ENCODE measurements at places on chromosomes 13 and 19. TPM values are rescaled to one million over a fixed set of nuclear protein-coding genes. Genes with fewer than 3 reads are reported as not detected.
A peak's percentile ranks its signal among the peaks of the same experiment; 100 is the strongest.

NECTIN2 gene
- total RNA-seq: not detected

SIGLEC10 gene
- total RNA-seq: 0.98 TPM

PTGER1 gene
- 0.27 TPM for total RNA-seq

XRCC1 gene
- total RNA-seq: 41.2 TPM

CILP2 gene
- not detected for total RNA-seq

ATP4B gene
- not detected for total RNA-seq

LYPD3 gene
- total RNA-seq: 0.84 TPM

- no peak for DNase-seq
These were observed 151.3 kb downstream of the CYSLTR2 start for GRCh38 chr13:48804821-48805601.

DNA sequence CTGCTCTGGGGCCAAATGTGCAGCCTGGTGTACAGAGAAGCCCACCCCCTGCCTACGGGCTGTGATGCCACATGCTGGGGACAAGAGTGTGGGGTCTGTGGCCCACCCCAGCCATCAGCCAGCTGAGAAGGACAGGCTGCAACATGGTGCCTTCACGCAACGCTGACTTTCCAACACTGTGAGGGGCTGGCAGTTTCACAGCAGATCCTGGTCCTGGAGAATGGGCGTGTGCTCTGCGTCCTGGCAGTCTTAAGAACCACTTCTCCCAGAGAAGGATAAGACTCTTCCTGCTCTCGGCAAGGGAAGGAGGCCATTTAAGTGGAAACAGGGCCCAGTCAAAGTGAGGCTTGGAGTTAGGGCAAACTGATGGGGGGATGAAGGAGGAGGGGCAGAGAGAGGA, 4.6 kb downstream of the LRRC4B start:
- no peak for DNase-seq

DNA sequence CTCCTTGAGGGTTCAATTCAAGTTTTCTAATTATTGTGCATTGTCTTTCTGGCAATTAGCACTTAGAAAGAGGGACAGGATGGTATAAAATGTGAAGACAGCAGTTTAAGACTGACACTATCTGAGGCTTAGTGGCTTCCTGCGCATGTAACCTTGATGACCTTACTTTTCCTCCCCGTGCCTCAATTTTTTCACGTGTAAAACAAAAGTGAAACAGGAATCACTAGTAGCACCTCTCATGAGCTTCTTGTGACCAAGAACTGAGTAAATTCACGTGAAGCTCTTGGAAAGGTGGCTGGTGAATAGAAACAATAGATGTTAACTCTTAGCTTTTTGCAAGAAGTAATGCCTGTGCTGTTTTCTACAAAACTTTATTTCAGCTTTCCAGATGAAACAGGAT, 233.9 kb downstream of the LMO7 start:
- peak; percentile 45 for DNase-seq

DNA sequence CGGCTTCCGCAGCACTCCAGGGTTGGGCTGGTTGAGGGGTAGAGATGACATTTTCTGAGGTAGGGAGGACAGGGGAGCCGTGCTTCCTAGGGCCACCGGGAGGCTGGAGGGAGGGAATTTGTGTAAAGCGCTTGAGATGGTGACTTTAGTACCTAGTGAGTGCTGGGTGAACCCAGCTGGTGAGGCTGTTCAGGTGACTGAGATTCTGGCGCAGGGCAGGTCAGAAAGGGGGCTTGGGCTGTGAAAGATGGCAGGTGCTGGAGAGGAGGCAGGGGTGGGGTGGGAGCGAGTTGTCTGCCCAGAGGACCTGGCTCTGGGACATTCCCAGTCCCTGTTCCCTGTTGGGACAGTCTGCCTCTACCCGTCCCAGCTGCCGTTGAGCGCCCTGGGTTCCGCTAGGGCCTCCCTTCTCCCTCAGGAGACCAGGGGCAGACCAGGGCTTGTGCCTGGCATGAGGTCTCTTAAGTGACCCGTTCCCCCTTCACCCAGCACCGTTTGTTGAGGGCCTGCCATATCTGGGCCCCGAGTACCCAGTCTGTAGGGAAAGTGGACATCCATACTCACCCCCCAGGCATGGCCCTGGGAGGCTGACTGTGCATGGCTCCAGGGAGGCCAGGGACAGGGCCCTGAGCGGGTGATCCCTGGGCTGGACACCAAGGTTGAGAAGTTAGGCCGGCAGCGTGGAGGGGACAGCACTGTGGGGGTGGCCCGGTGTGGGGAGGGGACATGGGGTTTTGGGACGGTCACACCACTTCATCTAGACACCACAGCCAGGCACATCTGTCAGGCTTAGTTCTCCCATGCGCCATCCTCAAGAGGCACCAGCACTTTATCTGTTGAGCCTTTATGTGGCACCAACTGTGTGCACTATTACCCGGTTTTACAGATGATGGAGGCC, 5.0 kb downstream of the PTOV1 start:
- no peak for DNase-seq

DNA sequence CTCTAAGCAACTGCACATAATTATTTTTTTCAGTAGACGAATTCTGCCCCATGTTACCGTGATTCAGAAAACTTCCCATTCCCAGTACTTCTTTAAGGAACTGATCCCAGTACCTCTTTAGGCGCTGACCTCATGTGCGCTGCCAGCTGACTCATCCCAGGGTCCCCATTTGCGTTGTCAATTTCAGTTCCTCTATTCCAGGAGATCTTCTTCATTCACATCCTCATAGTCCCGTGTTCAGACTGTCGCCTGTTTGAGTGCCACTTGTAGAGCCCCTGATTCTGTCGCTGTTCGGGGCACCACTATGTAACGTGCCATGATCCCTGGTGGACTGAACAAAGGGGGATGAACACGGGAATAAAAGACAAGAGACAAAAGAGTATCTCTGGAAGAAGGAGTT, 16.4 kb downstream of the FPR3 start:
- DNase-seq: no peak

DNA sequence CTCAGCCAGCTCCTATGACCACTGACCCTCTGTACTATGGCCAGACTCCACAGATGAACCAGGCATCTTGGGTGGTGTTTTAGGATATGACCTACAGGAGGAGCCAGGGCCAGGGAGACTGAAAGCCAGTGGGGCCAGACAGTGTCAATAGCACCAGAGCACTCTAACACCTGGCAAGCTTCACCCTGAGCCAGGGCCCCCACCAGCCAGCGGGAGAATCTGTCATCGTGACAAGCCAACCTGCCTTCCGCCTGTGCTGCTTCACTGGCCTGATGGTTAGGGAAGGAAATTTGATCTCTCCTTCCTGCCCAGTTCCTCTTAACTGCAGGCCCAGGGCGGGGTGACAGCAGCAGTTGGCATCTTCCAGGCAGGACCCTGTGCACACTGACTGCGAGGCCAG, 222.4 kb downstream of the UQCRFS1 start:
- DNase-seq: no peak

DNA sequence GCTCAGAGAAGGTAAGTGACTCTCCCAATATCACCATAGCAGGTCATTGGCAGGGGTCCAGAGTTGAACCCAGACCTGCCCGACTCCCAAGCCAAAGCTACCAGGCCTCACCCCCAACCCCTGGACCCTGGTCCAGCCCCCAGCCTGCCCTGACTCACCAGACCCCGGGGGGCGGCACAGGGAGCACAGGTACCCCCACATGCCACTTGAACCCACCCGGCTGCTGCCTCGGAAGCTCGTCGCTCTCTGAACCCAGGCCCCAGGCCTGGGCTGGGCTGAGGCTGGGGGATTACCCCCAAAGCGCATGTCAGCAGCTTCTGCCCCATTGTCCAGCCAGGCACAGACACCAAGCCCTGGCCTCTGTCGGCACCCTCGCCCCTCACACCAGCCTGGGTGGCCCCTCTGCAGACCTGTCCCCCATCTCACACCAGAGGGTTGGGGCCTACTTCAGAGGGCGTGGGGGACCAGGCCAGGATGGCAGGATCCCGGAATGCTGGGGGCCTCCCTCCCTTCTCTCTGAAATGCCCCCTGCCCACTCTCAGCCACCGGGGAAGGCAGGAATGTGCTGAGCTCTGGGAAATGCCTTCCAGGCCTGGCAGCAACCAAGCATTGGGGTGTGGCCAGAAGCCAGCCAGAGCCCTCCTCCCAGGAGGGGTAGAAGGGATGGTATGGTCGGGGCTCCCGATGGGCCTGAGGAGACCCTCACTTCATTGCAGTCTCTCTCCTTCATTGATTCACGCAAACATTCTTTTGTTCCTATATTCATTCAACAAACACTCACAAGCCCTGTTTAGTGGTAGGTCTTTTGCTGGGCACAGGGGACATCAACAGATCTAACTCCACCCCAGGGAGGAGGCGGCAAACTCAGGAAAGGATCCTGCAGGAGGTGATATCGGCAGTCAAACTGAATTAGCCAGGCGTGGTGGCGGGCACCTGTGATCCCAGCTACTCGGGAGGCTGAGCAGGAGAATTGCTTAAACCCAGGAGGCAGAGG, 1.7 kb upstream of the PRX start:
- no peak for DNase-seq

DNA sequence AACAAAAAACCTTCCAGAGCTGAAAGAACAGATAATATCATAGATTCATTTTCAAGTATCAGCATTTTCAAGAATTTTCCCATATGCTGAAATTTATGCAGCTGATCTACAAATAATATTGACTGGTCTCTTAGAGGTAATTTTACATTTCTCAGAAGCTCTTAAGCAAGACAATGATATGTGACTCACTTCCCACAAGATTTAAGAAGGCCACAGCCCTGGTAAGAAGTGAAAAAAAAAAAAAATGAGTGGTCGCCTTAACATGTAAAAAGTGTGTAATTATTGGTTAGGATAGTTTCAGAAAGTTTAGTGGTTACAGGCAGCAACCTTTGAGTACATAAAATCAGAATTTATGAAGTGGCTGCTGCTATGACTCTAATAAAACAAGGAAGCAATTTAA, 54.5 kb downstream of the NUFIP1 start:
- no peak for DNase-seq

- DNase-seq: no peak
These were observed 12.4 kb upstream of the ZNF77 start for GRCh38 chr19:2957160-2957559.

DNA sequence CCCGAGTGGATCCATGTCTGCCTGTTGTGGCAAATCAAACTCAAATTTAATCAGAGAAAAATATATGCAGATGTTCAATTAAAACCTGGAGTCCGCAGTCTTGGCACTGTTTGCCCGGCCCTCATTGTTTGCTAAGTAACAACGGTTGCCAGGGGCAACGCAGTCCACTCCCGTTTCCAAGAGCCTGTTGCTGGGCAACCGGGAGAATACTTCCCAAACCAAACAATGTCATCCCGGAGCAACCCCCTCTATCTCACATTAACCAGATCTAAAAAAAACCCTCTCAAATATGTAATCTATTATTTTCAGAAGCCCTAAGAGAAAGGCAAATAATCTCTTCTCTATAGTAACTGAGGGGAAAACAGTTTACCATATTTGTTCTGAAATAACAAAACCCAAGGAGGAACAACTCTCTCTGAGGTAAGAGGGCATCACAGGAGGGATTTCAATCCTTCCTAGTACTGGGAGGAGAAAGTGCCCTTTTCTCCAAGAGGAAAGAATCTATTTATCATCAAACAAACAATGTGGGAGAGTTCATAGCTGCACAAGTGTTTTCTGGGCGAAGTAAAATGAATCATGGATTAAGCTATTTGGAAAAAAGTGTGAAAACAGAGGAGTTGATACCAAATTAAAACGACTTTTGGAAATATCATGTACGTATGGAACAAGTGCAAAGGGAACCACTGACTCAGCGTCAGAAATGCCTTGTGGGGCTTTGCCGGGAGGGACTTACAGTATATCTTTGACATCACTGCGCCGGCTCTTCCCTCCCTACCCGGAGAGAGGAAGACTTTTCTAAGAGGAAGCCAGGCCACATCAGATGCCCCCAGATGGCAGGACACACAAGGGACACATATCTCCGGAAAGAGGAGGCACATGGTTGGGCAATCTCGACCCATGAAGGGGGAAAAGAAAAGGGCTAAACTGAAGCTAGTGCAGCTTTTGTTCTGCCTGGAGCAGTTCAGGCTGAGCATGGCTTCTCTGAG, 43.3 kb downstream of the RFX2 start:
- DNase-seq: no peak

GRCh38 chr19:17441241-17442021, 7.0 kb downstream of the TMEM221 start:
- DNase-seq: no peak

GRCh38 chr13:89136678-89137077, 1465.5 kb downstream of the SLITRK5 start:
- DNase-seq: no peak

- DNase-seq: no peak
These were observed 20.9 kb downstream of the LIG4 start for GRCh38 chr13:108194435-108194936.

- no peak for DNase-seq
These were observed 31.4 kb downstream of the CCDC122 start for GRCh38 chr13:43848001-43848649.

- peak; percentile 40 for DNase-seq
These were observed 4.3 kb downstream of the DMKN start for GRCh38 chr19:35509018-35509652.

DNA sequence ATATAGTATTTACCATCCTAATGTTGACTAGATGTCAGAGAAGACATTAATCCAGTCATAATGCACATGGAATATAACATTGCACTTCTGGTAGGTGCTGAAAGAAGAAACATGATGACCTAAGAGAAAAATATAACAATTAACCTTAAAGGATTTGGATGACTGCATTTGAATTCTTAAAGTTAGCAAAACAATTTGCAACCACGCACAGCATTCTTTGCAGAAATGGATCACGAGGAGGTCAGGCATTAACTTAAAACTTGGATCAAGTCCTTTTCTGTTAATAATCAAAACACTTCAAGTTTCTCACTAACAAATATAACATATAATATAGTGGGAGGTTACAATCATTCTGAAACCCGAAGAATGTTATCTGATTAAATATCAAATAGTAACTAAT, 525.0 kb upstream of the SLITRK6 start:
- no peak for DNase-seq

DNA sequence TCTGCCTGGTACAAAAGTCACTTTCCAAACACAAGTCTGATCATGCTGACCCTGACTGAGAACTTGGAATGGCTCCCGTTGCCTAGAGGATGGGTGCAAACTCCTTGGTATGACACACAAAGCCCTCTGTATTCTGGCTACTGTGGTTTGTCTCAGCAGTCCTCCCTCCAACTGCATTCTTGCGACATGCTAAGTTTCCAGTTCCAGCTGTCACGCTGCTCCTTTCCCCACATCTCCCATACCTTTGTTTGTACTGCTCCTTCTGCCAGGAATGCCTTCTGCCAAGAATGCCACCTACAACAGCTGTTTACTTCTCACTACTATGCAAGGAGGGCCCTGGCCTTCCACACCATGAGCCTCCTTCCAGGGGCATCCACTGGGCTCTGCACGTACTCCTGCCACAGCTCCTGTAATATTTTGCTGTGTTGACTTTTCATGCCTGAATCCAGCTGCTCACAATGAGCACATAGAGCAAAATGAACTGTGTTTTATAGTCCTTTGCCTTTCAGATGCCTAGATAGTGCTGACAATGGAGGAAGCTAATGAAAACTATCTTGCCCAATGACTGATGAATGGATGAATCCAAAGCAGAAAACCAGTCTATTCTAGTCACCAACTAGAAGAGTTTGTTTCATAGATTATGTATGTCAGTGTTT, 543.7 kb downstream of the EFNB2 start:
- no peak for DNase-seq

DNA sequence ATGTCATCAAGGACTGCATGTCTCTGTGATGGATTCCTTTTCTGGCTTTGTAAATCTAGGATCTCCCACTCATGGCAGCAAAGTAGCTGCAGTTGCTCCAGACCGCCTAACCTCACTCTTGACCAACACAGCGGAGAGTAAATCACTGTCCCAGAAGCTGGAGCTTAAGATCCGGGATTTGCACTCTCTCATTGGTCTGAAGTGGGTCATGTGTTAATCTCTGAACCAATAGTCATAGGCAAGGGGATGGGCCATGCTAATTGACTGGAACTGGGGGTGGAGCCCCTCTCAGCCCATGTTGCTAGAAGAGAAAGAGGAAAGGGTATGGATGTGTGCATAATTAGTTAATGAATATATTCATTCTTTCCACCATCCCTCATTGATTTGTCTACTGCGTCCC, 34.0 kb downstream of the VAV1 start:
- DNase-seq: no peak
